ENCODE measurements at places on chromosomes 6 and 20.

GRCh38 chr6:165557674-165558073 lies 105.4 kb downstream of the PDE10A start:
- DNase-seq, result no peak

DNA sequence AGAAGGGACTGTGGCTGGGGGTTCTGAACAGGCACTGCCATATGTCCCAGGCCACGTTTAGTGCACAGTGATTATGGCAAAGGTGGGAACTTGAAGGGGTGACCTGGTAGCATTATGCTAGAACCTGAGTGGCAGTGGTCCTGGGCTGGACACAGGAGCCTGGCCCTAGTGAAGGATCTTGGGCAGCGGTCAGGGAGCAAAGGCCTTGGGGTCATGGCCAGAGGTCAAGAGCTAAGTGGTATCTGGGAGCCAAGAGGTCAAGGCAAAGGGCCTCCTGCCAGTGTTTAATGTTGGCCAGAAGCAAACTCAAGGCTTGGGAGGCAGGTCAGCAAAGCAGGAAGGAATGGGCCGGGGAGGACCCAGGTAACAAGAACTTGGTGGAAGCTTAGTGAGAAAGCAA lies 254.5 kb downstream of the CDH26 start:
- no peak for DNase-seq

- no peak for DNase-seq
Observed at GRCh38 chr6:135054226-135054568, 425 bp downstream of the HBS1L start.

GRCh38 chr6:146434732-146435390 lies 108.8 kb upstream of the RAB32 start:
- DNase-seq, result no peak

DNA sequence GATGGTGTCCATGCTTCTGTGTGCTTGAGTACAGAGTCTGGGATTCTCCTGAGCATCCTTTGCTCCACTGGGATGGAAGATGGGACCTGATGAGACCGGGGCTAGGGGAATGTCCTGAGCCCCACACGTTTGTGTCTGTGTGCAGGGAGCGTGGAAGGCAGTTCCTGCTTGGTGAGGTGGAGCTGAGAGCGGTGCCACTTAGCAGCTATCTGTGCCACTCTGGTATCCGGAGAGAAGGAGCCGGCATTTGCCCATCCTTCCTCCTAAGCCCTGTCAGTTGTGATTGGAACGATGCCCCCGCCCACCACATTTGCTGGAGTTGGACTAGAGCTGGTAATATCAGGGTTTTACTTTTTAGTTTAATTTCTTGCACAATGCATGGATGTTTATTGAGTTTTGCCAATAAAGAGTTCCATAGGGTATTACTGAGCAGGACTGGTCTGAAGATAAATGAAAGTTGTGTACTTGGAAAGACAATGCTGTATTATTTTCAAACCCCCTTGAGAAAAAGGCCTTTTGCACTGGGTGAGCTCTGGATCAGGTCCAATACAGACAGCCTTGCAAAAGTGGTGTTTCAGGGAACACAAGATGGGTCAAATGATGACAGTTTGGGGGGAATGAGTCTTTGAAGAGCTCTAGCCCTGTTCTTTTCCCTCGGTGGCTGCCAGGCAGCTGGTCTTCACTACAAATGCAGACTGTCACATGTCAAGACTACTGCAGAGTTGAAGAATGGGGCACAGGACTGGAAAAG lies 130.8 kb downstream of the SYCP2 start:
- DNase-seq, result peak; percentile 22

DNA sequence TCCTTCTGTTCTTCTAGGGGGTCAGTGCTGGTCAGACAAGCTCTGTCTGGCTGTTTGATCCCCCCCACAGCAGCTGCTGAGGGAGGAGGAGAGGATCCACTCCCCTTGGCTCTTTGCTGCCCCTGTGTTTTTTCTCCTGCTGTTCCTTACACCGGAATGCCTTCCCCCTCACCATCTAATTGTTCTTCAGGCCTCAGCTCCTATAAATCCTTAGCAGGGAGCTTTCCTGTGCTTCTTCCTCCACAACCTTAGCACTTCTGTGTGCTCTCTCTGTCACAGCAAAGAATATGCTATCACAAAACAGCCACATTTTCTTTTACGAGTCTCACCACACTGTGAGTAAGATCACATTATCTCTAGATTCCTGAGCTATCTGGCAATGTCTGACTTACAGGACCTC lies 196.6 kb downstream of the OTOR start:
- no peak for DNase-seq

GRCh38 chr6:105987516-105987915 lies 98.6 kb upstream of the PRDM1 start:
- no peak for DNase-seq

DNA sequence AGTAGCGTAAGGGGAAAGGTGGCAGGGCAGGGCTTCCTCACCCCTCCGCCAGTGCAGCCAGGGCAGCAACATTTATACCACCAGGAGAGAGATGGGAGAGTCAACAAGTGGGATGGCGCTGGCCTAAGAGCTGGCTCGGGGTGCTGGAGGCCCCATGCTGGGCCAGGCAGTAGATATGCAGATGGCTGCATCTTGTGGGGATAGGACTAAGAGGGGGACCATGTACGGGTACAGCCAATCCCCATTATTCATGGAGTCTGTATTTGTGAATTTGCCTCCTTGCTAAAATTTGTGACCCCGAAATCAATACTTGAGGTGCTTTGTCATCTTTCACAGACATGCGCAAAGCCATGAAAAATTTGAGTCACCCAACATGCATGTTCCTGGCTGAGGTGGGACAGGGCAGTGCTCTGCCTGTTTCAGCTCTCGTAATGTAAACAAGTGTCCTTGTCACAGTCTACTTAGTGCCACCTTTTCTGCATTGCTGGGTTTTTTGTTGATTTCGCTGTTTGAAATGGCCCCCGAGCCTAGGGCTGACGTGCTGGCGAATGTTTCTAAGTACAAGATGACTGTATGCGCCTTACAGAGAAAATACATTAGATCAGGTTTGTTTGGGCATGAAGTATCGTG lies 27.5 kb upstream of the TAF8 start:
- DNase-seq, result no peak

DNA sequence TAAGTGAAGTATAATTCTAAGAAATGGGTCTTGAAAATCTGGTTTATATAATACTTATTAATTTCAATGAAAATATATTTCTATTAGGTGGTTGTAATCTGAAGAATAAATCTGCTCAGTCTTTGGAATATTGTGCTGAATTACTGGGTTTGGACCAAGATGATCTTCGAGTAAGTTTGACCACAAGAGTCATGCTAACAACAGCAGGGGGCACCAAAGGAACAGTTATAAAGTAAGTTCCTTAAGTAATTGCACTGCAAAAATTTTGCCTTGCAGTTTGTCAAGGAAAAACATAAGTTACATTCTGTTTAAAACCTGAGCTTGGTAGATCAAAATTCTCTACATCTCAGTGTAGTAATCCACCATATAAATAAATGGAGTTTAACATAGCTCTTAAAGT lies 106.0 kb downstream of the MYO6 start:
- DNase-seq, result peak; percentile 15

- no peak for DNase-seq
Observed at GRCh38 chr20:17129089-17129488, 97.8 kb upstream of the PCSK2 start.

DNA sequence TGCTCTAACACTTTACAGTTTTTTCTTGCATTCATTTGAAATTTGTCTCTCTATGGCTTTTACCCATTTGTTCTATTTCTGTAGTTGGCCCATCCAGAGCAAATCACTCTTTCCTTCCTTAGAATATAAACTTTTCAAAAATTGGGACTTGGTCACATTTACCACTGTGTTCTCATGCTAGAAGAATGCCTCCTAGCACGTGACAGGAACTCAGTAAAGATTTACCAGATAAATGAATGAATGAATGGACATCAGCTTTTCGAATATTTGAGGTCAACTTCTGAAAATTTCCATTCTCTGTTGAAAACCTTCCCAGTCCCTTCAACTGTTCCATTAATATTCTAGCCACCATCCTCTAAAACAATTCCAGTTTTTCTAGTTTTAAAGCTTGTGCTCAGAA lies 294.5 kb downstream of the CD83 start:
- DNase-seq, result no peak

DNA sequence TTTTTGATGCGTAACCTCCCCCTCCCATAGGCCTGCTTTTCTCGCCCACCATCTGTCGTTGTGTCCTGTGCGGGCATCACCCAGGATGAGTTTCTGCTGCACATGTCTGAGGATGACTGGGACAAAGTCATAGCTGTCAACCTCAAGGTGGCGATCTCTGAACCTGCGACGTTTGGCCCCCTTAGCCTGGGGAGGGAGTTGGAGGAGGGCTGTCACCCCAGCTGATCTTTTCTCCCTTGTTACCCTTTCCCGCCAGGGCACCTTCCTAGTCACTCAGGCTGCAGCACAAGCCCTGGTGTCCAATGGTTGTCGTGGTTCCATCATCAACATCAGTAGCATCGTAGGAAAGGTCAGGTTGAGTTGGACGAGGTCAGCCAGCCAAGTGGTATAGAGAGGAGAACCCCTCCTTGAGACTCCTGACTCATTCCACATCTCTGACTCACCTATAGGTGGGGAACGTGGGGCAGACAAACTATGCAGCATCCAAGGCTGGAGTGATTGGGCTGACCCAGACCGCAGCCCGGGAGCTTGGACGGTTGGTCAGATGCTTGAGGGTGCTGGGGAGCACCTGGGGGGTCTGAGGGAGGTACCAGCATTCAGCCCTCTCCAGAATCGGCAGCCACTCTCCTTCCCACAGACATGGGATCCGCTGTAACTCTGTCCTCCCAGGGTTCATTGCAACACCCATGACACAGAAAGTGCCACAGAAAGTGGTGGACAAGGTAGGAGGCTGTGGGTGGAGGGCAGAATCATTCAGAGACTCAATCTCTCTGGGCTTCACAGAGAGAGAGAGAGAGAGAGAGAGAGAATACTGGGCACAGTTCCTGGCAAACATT lies 954 bp downstream of the HSD17B8 start:
- no peak for DNase-seq
